ENCODE measurements at places on chromosomes 3 and 15.

GRCh38 chr3:4306860-4307259 lies 3.7 kb downstream of the SETMAR start:
- no peak for DNase-seq

GRCh38 chr3:172550347-172550943 lies 27.2 kb upstream of the TNFSF10 start:
- peak; percentile 88 for DNase-seq

GRCh38 chr15:35111861-35112260 lies 26.8 kb upstream of the NANOGP8 start:
- DNase-seq, result no peak

DNA sequence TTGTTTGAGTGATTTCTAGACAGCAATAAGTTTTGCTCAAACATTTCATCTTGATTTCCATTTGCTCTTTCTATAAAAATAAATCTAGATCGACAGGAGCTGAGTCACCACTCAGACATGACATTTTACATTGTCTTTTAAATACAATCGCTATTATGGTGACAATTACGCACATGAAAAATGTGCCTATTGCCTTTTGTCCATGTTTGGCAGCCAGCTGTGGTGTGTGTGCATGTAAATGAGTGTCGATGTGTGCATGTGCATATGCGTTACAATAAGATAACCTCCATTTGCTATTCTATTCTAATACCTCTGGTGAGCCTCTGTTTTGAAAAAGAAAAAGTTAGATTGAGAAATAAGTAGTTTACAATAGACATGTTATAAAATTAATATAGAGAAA lies 89.7 kb upstream of the GRM7 start:
- DNase-seq, result no peak

- no peak for DNase-seq
Measured at GRCh38 chr3:127693336-127693843, 20.6 kb downstream of the ABTB1 start.

- DNase-seq, result no peak
Measured at GRCh38 chr15:31212326-31213080, 111.0 kb upstream of the TRPM1 start.

DNA sequence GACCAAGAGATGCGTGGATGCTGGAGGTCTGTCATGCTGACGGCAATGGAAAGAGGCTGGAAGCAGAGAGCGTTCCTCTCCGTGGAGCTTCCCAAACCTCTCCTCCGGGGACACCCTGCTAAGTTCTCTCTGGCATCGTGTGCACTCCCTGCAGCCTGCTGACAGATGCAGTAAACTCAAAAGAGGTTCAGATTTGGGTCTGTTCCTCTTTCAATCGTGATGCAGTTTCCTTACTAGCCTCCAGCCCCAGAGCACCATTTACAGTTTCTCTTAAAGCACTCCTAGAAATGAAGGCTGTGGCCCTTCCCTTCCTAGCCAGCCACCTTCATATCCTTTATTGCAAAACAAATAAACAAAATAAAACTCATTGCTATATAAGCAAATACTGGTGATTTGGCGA lies 47.3 kb upstream of the LRRC58 start:
- no peak for DNase-seq

Data from stimulated activated naive CD4-positive, alpha-beta T cell treated with Interleukin-2 at 50 U/mL for 16 hours (primary cell).